ENCODE measurements at places on chromosomes 7 and 10.

DNA sequence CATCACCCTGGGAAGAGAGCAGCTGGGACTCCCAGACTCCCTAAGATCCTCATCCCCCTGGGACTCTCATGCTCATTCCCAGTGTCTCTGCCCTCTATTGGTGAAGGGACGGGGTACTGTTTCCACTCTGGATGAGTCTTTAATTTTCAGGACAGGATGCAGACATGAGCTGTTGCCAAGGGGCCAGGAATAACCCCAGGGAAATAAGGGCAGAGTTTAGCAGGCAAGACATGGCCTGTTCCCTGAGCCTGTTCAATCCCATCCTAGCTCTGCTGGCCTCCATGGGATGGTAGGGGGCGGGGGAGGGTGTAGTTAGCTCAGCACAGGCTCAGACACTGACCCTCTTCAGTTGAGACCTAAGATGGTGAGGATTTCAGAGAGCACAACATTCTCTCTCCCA is 14.0 kb downstream of the C10orf105 start:
- DNase-seq, result no peak

GRCh38 chr10:130458509-130458908 is 322.3 kb downstream of the GLRX3 start:
- no peak for DNase-seq

DNA sequence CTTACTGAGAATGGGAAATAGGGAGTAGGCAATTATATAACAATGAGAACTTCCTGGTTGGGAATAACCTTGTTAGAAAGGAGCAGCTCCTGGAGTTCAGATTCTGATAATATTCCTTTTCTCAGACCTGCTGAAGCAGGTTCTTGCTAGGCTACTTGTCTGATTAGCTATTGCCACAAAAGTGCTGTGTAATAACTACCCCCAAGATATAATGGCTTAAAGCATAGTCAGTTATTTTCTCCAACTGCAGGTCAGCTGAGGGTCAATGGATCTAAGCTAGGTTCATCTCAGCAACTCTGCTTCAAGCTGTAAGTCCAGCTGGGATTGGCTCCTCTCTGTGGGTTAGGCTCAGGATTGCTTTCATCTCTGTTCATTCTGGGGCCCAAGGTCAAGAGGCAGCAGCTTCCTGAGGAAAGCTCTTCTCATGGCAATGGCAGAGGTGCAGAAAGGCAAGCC is 9.4 kb upstream of the CNOT4 start:
- DNase-seq, result no peak

GRCh38 chr10:126235091-126235978 is 152.9 kb downstream of the ADAM12 start:
- DNase-seq, result no peak

DNA sequence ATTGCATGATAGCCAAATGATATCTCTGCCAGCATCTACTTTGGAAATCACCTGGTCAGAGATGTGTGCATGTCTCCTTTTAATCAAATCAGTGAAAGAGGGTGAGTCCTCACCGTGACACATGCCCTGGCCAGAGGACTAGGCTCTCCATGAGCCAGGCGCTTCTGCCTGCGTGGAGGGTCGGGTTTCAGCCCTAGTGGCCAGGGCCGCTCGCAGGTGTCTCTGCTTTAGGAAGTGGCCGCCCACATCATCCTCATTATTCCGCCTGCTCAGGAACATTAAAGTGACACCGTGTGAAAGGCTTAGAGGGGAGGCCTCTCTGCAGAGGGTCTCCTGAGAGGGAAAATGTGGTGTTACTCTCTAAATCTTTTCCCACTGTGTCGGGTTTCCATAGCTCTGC is 173.6 kb upstream of the PRKCQ start:
- no peak for DNase-seq

DNA sequence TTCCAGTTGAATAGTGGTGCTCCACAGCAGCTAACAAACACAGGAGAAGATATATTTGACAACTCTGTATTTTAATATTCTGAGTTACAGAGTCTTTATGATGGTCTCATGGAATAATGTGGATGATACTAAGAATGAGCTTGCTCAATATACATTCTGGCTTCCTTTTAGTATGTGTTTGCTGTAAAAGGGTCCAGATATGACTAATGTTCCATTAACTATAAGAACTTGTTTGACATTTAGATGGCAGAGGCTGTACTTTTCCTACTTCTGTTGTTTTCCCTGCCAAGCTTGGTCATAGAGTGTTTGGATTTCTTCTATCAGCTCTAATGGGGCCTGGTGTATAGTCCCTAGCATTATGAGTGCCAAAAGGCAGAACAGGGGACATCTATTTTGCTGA is 61.5 kb upstream of the GPR22 start:
- no peak for DNase-seq

- no peak for DNase-seq
Measured at GRCh38 chr7:22061775-22062174, 116.1 kb upstream of the CDCA7L start.

DNA sequence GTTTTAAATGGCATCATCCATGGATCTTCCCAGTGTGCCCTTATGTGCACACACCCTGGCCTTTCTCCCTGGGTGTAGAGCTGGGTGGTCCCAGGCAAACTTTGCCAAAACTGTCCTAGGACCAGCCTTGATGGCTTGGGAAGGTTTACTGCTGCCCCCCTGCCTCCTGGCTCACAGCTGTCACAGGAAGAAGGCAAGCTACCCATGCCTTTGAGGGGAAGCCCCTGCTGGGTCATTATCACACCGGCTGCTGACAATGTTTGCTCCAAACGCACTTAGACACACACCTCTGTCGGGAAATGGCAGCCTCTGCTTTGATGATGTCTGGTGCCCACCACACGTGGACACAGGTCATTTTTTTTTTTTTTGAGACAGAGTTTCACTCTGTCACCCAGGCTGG is 25.2 kb upstream of the FIGNL1 start:
- no peak for DNase-seq

GRCh38 chr10:15419279-15419874 is 48.3 kb upstream of the FAM171A1 start:
- no peak for DNase-seq

GRCh38 chr7:32648408-32649156 is 153.3 kb downstream of the AVL9 start:
- no peak for DNase-seq

DNA sequence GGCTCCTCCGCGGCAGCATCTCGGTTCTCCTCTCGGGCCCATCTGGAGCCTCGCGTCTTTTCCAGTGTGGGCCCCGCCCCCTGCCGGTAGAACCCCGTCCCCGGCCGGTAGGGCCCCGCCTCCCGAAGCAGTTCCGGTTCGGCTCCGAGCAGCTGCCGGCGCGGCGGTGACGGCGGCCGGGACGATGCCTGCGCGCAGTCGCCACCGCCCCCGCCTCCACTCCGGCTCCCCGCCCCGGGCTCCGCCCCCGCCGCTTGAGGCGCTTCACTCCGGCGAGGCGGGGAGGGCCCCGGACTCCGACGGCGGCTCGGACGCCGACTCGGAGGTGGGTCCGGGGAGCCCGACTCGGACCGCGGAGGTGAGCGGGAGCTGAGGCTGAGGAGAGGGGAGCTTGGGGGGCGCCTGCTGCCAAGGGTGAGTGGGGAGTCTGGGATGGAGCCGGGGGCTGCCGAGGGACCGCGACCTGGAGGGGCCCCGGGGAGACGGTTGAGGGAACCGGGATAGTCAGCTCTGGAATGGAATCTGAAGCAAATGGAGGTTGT is at the start of gene SAMD8:
SAMD8 (plus strand) TSS at position 292 of the 542 bp plus-strand sequence. CDS start 38,873 bp downstream, outside the sequence.
- peak; percentile 95 for DNase-seq

GRCh38 chr7:1558841-1559625 is 3.0 kb upstream of the TMEM184A start:
- no peak for DNase-seq

DNA sequence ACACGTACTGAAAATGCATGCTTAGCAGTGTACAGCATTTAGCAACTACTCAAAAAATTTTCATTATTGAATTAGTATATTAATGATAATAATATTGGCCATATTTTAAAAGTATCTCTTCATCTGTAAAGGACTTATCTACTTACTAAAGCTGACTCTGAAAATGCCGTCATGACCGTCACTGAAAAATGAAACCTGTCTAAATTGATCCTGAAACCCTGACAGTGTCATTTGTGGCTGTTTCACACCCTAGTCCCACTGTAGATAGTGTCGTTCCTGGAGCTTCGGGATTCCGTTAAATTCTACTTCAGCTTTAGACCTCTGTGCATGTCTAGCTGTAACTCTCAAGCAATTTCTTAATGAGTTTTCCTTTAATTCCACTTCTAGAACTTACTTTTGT is 35.8 kb upstream of the EZH2 start:
- DNase-seq, result no peak

GRCh38 chr10:91006001-91006751 is 85.3 kb upstream of the ANKRD1 start:
- DNase-seq, result peak; percentile 40

- DNase-seq, result no peak
Measured at GRCh38 chr10:83654689-83655088, 484.6 kb upstream of the GHITM start.
